ENCODE measurements at places on chromosomes 6 and 20. TPM values are rescaled to one million over a fixed set of nuclear protein-coding genes. Genes with fewer than 3 reads are reported as not detected.

DNA sequence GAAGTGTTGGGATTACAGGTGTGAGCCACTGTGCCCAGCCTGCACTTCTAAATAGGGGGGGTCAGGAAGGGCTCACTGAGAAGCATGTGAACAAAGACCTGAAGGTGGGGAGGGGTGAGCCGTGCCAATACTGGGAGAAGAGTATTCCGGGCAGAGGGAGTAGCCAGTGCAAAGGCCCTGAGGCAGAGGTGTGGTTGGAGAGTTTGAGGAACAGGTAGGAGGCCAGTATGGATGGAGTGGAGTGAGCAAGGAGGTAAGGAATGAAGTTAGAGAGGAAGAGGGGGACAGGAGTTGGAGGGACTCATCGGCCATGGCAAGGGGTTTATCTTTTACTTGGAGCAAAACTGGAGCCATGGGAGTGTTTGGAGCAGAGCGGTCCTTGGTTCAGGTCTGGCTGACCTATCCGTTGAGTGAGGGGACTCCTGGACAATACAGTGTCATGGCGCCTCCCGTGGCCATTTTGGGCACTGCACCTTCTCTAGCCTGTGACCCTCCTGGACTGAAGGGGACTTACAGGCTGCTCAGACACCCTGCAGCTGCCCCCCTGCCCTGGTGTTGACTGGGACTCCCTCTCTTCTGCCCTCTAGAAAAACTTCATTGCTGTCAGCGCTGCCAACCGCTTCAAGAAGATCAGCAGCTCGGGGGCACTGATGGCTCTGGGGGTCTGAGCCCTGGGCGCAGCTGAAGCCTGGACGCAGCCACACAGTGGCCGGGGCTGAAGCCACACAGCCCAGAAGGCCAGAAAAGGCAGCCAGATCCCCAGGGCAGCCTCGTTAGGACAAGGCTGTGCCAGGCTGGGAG lies 12.1 kb downstream of the FOXS1 start:
- peak; percentile 75 for DNase-seq

Gene RAMACL
- total RNA-seq = 0.68 TPM

- no peak for DNase-seq
These were observed 26.1 kb downstream of the NCOA5 start for GRCh38 chr20:46063652-46064054.

Gene VEGFA
- 345 TPM for total RNA-seq

Gene GNAS
- total RNA-seq = 1,386 TPM

DNA sequence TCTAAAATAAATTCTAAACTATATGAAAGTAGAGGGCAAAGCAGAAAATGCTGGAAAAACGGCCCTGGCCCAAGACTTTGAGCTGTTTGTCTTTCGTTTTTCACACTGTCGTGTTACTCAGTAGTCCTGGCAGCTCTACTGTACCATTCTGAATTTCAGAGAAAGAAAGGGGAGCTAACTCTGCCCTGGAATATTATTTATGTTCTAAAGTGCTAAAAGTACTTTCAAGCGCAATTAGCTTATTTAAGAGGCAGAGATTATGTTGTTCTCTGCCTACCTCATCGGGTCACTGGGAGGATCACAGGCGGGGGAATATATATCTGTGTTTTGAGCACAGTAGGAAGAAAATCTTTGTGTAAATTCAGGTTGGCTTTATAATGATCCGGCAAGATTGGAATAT lies 152.4 kb upstream of the QKI start:
- DNase-seq = no peak

DNA sequence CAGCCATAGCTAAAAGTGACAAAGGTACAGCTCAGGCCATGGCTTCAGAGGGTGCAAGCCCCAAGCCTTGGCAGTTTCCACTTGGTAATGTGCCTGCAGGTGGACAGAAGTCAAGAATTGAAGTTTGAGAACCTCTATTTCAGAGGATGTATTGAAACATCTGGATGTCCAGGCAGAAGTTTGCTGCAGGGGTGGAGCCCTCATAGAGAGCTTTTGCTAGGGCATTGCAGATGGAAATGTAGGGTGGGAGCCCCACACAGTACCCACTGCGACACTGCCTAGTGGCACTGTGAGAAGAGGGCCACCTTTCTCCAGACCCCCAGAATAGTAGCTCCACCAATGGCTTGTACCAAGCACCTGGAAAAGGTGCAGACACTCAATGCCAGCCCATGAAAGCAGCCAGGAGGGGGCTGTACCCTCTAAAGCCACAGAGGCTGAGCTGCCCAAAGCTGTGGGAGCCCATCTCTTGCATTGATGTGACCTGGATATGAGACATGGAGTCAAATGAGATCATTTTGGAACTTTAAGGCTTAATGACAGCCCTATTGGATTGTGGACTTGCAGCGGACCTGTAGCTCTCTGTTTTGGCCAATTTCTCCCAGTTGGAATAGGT lies 1299.4 kb upstream of the MAP3K7 start:
- DNase-seq = no peak

- no peak for DNase-seq
These were observed 100.9 kb downstream of the PPP1R14C start for GRCh38 chr6:150243620-150244314.

Gene DEFB128
- total RNA-seq = not detected
